ENCODE measurements at places on chromosomes 2 and 18.

DNA sequence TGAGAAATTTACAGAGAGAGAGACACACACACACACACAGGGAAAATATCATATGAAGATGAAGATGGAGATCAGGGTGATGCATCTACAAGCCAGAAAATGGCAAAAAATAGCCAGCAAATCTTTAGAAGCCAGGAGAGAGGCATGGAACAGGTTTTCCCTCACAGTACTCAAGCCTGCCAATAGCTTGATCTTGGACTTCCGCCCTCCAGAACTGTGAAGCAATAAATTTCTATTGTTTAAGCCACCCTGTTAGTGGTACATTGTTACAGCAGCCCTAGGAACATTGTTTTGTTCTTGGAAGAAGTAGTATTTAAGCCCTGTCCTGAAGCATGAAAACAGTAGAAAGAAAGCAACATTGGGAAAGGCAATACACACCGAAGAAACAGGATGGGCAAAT, 292.0 kb upstream of the LRP1B start:
- no peak for DNase-seq

- peak; percentile 3 for DNase-seq
These were observed 63.3 kb downstream of the RAB31 start for GRCh38 chr18:9771261-9771976.

- no peak for DNase-seq
These were observed 63.1 kb downstream of the PARD3B start for GRCh38 chr2:204608237-204608939.

DNA sequence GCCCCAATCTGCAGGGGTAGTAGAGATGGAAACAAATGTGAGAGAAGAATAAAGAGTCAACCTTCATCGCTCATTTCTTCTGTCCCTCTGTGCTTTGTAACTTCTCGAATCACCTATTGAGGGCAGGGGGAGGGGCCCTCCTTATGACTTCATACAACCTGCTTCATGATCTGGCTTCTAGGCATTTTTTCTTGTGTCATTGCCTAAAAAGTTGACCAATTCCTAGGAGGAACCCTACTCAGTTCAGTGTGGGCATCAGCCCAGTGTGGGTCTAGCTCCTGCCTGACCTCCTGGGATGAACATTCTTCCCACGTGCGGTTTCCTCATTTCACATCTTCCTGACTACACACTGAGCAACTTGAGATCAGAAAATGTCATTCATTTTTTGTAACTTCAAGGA, 46.3 kb upstream of the CREB1 start:
- no peak for DNase-seq

DNA sequence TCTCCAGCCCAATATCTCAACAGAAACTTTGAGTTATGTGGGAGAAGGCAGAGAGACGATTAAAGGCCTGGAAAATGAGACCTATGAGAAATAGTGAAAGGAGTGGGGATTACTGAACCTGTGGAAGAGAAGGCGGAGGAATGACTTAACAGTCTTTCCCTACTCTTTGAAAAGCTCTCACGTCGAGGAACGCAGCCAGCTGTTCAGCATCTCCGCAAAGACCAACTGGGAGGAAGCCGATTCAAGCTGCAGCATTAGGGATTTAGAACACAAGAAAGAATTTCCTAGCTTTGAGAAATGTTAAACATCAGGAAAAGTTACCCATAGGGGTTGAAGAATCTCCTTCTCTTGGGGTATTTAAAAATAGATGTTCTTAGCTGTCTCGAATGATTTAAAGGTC, 233.2 kb upstream of the PARD3B start:
- DNase-seq = no peak

GRCh38 chr2:101759162-101759561, 61.7 kb downstream of the MAP4K4 start:
- DNase-seq = no peak

DNA sequence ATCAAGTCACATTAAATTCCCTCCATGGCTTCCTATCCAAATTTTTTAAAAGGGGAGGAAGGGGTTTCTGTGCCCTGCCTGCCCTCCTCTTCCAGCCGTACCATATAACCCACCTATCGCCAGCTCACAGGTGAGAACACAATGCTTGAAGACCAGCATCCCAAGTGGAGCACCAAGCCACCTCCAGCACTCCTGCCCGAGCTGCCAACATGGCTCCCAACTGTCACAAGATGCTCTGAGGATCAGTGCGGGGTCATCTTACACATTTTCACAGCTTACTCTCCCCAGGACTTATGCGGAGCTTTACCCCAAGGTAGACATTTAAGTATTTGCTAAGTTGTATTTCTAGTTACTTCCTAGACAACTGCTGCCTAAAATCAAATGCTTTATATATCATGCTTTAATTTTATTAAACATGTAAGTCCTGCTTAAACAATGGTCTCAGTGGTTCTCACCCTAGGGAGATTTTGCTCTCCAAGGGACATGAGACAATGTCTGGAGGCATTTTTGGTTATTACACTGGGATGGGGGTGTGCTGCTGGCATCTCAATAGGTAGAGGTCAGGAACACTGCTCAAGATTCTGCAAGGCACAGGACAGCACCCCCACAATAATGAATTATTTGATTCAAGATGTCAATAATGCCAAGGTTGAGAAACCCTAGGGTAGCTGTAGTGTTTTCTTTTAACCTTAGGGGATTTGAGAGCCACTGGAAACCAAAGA, 45.8 kb downstream of the SF3B1 start:
- DNase-seq = no peak

DNA sequence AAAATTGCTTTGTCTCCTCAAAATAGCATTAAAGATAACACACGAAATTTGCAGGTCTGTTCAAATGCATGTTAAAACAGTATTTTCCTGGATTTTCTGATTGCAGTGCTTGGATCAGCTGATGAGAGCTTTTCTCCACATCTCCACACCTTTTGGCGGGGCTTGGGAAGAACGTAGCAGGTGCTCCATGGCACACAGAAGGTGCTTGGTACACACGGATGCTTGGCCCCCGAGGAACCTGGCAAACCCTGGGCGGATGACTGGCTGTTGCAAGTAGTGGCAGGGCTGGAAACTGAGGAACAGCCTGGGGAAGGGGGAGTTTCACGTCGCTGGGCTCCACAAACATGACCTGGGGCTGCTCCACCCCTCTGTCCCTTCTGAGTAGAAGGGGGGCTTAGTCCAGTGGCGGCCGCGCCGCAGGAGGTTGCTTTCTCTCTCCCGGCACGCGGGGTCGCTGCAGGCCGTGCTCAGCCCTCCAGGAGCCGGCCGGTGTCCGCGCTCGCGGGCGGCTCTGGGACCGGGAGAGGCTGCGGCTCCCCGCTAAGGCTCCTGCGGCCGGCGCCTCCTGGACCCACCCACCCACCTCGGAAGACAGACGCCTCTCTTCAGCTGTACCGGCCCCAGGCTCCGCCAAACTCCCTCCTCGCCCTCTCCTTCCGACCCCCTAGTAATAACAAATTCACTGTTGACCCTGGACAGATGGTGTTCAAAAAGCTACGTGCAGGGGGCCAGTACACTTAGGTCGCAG, 69.3 kb downstream of the MARCO start:
- DNase-seq = no peak

DNA sequence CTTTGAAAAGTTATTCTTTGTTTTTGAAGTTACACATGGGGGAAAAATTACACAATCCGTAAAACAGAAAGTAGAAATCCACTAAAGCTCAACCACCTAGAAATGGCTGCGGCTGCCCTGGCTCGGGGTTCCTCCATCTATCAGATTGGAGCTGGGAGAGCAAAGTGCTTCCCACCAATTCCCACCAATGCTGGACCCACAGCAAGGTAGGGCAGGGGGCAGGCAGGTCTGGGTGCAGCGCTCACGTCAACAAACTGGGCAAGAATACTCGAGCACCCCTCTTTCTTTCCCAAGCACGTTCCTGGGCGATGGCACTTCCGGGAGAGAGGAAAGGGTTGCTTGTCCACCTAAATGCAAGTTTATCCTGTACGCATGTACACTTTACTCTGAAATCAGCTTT, 217.6 kb downstream of the NDUFA10 start:
- DNase-seq = no peak

- no peak for DNase-seq
These were observed 174.0 kb downstream of the ZFP36L2 start for GRCh38 chr2:43052204-43052943.

- DNase-seq = no peak
These were observed 54.2 kb upstream of the CREB1 start for GRCh38 chr2:207475546-207475945.

GRCh38 chr2:37466533-37467222, 122.2 kb downstream of the QPCT start:
- no peak for DNase-seq

- DNase-seq = no peak
These were observed 71.7 kb upstream of the RBMS1 start for GRCh38 chr2:160565099-160565845.

- no peak for DNase-seq
These were observed 371.8 kb upstream of the SLC14A2 start for GRCh38 chr18:45243340-45244110.

- no peak for DNase-seq
These were observed 126.6 kb downstream of the SH3RF3 start for GRCh38 chr2:109255654-109256053.

DNA sequence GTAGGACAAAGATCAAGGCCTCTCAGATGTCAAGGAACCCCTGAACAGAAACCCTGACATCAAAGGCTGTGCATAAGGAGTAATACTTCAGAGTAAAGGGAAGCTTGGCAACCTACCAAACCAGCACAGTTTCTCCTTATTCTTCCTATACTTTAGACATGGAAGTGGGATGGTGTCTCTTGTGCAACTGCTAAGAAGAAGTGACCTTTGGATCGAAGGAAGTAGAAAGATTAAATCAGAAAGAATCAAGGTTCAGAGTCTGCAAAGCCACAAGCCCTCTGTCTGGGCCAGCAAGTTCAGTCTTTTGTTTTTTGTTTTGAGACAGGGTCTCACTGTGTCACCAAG, 66.2 kb upstream of the SLC39A10 start:
- DNase-seq = no peak

- no peak for DNase-seq
These were observed 400.3 kb upstream of the LRATD1 start for GRCh38 chr2:14232217-14232616.

DNA sequence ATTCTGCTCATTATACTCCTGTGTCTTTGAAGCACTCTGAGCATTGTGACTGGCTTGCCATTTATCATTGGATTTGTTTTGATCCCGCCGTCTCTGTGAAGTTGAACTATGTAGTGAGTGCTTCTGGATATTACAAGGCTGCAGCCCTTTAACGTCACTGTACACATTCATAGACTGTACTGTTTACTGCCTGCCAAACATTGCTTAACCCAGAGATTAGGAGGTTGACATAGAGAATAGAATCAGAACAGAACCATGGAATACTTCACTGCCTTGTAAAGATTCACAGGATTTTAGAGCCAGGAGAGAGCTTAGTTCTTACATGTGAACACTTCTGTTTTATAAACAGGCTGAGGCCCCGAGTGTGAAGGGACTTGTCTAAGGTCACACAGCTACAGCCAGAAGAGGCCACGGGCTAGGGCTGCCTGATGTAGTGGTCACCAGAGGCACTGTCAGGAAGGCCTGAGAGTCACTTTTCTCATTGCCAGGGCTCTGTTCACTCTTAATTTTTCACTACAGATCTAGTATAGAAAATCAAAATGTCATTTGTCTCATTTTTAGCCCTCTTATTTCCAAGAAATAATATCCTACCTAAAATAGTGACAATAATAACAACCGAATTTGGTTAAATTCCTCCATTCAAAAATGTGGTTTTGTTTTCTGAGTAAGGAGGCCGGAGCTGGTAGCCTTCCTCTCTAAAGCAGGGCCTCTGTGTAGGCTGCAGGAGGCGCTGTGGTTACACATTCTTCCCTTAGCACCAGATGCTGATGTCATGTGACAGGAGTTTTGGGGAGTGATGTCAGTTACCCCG, 87.9 kb downstream of the UGGT1 start:
- DNase-seq = peak; percentile 27

DNA sequence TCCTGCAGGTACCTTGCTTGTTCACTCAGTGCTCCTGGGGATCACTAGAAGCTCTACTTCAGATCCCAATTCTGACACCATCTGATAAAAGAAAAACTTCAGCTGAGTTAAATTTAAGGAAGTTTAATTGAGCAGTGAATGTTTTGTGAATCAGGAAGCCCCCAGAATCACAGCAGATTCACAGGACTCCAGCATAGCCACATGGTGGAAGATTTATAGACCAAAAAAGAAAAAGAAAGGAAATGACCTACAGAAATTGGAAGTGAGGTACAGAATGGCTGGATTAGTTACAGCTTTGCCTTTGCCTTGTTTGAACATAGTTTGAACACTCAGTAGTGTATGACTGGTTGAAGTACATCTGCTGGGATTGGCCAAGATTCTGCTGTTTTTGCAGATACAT, 182.7 kb upstream of the SCN7A start:
- no peak for DNase-seq

GRCh38 chr2:63741884-63742579, 99.7 kb upstream of the UGP2 start:
- DNase-seq = no peak

- no peak for DNase-seq
These were observed 16.4 kb downstream of the FAP start for GRCh38 chr2:162226836-162227235.

DNA sequence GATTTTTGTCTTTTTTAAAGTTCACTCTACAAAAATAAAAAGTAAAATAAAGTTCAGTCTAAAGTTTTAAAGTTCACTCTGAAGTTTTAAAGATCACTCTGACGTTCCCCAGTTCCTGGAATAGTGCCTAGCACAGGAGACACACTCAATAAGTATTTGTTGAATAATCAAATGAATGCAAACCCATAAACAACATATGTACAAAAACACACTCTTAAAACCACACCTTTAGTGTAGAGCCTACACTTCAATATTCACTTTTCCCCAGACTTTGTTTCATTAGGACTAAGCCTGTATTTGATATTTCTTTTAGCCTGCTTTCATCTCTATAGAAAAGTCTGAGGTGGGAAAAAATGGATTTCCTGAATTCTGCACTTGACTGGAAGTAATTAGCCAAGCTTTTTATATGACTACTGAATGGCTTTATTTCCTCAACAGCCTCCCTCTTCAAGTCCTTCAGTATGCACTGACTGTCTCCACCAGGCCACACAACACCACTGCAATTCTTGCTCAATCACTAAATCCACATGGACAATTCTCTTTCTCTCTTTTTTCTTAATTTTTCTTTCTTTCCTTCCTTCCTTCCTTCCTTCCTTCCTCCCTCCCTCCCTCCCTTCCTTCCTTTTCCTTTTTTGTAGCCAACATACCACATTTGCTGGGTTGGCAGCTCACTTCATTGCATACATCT, 104.6 kb downstream of the SS18 start:
- DNase-seq = no peak

DNA sequence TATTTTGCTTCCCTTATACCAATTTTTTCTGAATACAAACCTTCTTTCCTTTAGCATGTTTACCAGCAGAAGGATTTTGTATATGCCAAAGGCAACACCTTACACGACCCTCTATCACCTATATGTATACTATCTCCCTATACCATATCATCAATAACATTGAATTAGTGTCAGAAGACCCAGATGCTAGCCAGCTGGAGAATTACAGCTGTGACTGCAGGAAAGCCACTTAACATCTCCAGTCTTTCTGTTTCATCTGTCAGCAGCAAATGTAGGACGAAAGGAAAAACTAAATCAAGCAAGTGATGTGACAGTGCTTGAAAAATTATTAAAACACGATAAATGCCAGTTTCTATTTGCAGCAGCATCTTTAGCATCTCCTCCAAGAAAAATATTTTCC, 193.7 kb downstream of the STK39 start:
- no peak for DNase-seq

- no peak for DNase-seq
These were observed 259.1 kb downstream of the LTBP1 start for GRCh38 chr2:33205693-33206434.

GRCh38 chr2:135974036-135974435, 11.4 kb downstream of the DARS1 start:
- no peak for DNase-seq

Measured in stimulated activated naive CD4-positive, alpha-beta T cell (primary cell).